Left cardiac atrium (tissue), 4 donors: ENCODE measurements at places on chromosomes 11 and 22. TPM values are rescaled to one million over a fixed set of nuclear protein-coding genes. Genes with fewer than 3 reads are reported as not detected.

Gene RASSF10
- 0.15 TPM for total RNA-seq

Gene ZBTB16
- 79.5 TPM for total RNA-seq

Gene CEP126
- total RNA-seq = 3.8 TPM

Gene GGTLC2
- total RNA-seq = not detected

Gene OR10A2
- total RNA-seq = not detected

Gene ALX4
- 0.03 TPM for total RNA-seq

Gene INCENP
- total RNA-seq = 16.7 TPM

Gene MPZL3
- 1.1 TPM for total RNA-seq

Gene TMEM223
- total RNA-seq = 17.6 TPM

Gene TEX12
- not detected for total RNA-seq

Gene MRGPRF
- 13.3 TPM for total RNA-seq

Gene ZP1
- not detected for total RNA-seq

Gene OR10G7
- not detected for total RNA-seq

Gene FXYD2
- total RNA-seq = 1.9 TPM

Gene CARNS1
- total RNA-seq = 11.9 TPM

Gene RPS6KB2
- 25.5 TPM for total RNA-seq

Gene ASRGL1
- total RNA-seq = 8.1 TPM

DNA sequence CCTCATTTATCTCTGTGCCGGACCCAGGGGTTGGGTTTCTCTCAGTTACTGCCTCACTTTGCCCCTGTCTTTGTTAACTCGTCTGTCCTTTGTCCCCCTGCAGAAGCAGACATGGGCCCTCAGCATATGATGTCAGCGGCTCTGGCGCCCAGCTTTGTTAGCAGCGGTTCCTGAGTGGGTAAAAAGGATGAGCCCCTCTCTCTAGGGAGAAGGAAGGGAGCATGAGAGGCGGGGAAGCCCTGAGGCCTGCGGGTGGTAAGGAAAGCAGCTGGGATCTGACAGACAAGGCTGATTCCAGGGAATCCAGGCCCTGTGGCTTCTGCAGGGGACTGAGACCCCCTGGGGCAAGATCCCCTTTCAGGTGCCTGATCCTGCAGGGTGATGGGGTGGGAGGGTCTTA is 51.7 kb downstream of the MCM5 start:
- DNase-seq = no peak

DNA sequence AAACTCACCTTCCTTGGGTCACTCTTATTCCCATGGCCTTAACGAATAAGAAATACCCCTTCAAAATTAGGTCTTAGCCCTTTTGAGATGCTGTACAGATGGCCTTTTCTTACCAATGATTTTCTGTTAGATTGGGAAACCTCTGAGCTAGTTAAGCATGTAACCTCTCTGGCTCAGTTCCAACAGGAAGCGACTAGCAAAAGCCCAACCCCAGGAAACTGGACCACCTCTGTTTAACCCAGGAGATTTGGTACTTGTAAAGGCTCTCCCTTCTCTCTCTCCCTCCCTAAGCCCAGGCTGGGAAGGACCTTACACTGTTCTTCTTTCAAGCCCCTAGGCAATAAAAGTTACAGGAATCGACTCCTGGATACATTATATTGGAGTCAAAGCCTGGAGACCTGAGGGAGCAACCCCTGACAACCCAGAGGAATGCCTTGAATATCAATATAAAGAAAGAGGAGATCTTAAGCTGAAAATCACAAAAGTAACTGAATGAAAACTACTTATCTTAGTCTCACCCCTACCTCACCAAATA is 11.7 kb downstream of the APIP start:
- no peak for DNase-seq

DNA sequence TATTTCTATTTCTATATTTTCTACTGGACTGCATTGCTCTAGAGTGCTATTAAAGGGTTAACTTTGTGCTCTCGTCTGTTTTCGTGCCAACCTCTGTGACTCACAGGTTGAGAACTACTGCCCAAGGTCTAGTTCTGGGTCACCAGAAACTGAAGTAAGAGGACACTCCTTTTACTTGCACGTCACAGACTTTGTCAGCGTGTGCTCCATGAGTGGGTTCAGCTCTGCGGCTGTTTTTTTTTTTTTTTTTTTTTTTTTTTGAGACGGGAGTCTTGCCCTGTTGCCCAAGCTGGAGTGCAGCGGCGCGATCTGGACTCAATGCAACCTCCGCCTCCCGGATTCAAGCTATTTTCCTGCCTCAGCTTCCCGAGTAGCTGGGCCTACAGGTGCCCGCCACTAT is 49.8 kb downstream of the CLMP start:
- DNase-seq = peak; percentile 44

DNA sequence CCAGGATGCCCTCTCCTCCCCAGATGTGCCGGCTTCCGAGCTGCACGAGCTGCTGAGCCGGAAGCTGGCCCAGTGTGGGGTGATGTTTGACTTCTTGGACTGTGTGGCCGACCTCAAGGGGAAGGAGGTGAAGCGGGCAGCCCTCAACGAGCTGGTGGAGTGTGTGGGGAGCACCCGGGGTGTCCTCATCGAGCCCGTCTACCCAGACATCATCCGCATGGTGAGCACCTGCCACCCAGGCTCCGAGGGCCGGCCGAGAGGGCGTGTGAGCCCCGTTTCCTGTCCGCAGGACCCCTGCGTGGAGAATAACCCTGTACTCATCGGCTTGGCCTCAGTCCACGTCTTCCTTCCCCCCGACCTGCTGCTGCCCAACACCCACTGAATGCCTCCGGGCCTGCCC is 2.2 kb downstream of the PPP2R5B start:
- no peak for DNase-seq

- no peak for DNase-seq
These were observed 12.7 kb downstream of the ACCS start for GRCh38 chr11:44078794-44079193.

DNA sequence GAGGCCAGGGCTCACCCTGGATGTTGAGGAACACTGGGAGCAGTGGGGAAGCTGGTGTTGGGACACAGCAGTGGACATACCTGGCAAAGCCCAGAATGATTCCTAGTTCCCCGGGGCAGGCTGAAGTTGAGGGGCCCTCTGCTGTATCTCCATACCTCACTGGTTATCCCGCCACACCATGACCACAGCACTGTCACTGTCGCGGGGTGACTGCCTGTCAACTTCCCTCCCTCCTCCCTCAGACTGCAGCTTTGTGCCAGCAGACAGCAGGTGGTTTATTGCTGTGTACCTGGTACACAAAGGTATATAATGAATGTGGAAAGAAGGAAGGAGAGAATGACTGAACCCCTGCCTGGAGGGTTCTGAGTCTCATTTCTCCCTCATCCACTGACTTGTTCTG is 318.7 kb downstream of the TMEM135 start:
- DNase-seq = no peak

GRCh38 chr11:110948112-110948511 is 235.9 kb upstream of the ARHGAP20 start:
- DNase-seq = no peak

DNA sequence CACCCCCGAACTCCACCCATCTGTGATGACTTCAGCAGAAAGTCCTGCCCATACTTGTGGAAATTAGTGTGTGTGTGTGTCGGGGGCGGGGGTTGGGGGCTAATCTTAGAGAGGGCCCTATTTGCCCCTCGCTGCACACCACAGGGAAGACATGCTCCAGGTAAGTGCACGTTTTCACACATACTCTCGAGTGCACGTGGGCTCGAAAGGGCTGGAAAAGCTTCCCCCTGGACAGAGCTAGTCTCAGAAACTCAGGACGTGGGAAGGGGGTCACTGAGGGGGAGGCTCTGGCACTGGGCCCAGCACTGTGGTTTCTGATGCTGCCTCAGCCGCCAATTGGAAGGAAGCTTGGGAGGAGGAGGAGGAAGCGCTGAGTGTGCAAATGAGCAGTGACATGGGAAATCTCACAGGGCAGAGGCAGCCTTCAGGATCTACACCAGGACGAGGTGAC is 40.7 kb upstream of the CD82 start:
- no peak for DNase-seq

- no peak for DNase-seq
These were observed 93.2 kb upstream of the PRR5 start for GRCh38 chr22:44608597-44609399.

DNA sequence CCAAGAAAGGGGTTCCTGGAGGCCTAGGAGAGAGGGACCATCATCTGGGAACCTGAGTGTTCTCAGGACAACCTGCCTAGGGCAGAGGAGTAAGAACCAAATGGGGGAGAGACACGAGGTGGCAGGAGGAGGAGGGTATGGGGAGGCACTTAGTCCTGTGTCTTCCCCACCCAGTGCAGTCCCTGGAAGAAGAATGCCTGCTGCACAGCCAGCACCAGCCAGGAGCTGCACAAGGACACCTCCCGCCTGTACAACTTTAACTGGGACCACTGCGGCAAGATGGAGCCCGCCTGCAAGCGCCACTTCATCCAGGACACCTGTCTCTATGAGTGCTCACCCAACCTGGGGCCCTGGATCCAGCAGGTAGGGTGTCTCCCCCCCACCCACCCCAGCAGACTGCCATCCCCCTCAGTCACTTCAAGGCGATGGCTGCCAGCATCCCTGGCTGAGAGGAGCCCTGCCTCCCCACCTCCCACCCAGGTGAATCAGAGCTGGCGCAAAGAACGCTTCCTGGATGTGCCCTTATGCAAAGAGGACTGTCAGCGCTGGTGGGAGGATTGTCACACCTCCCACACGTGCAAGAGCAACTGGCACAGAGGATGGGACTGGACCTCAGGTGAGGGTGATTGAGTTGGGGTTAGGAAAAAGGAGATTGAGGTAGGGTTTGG is 3.7 kb upstream of the INPPL1 start:
- DNase-seq = peak; percentile 17

DNA sequence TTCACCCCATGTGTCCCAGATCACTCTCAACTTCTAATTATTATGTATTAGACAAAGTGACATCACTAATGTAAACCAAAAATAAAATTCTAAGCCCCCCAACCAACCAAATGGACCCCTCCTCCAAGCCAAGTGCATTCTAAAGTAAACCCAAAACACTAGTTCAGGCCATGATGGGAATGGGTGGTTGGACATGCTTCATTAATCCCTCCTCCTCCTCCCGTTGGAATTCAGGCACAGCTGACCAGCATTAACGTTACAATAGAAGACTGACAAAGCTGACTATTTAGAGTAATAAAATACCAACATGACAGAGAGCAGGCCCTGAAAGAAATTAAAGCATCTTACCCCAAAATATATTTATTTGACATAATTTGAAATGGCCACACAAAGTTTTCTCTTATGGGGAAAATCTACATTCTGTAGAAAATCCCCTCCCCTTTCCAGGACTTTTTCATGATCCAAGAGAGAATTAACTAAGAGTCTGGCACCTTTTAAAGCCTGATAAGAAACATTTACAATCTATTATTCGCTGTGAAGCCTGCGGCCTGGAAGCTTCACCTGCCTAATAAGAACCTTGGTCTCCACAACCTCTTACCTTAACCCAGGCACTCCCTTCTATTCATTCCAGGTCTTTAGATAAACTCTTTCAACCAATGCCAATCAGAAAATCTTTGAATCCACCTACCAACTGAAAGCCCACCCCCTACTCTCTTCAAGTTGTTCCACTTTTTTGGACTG is 948.5 kb upstream of the CCDC90B start:
- no peak for DNase-seq

DNA sequence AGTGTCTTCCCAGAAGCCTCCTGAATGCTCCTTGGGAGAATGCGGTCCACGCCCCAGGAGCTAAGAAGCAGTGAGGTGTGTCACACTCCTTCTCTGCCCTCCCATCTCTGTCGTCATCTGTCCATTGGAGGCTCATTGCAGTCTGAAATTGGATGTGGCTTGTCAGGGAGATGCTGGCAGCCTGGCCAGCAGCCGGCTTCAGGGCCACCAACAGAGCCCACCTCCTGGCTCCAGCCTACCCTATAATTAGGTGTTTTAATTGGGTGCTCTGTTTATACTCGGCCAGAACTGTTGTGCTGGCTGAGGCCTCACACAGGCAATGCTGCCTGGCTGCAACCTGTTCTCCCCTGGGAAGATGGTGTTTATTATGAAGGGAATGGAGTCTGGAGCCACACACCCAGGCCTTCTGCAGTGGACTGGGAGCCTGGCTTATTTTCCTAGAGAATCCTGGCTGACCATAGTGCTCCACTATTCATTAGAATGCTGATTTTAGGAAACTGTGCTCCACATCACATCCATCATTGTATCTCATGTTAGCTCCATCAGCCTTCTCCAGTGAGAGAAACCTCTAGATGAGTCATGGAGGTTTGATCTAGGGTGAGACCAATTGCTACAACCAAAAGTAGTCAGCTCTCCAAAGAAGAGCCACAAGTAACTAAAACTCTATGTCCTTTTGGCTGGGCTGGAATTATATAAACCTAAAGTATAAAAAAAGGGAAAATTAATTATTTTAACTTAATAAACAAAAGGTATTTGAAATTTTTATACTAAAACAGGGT is 86.8 kb upstream of the CRTAM start:
- no peak for DNase-seq

GRCh38 chr11:94854770-94855633 is 86.8 kb downstream of the AMOTL1 start:
- no peak for DNase-seq

DNA sequence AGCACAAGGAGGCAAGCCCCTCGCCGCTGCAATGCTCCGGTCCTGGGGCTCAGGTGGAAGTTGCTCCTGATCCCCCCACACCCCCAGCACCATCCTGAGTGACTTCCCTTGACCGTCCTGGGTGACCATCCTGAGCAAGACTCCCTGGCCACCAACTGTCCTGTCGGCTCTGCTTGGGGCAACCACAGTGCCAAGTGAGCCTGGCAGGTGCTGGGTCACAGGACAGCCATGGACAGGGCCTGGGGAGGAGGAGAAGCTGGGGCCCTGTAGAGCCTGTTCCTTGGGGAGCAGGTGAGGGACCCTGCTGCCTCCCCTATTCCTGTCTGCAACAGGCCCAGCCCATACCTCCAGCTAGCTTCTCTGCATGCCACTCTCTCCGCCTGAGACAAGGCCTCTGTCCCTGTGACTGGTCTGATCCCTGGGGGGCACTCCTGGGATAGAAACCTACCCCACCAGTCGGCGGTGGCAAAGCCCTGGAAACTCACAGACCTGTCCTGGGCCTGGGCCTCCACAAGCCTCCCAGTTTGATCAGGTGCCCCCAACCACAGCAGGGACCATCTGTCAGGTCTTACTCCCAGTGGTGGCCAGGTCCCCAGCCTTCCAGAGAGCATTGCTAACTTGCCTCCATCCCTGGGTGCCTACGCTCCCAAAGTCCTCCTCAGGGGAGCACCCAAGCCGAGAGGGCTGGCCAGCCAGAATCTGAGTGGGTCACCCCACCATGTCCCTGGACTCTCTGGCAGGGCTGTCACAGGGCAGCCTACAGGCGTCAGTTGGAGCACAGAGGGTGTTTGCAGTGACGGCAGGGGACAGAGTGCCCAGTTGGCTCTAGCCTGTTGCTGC is 68.7 kb upstream of the WNT7B start:
- DNase-seq = peak; percentile 55

DNA sequence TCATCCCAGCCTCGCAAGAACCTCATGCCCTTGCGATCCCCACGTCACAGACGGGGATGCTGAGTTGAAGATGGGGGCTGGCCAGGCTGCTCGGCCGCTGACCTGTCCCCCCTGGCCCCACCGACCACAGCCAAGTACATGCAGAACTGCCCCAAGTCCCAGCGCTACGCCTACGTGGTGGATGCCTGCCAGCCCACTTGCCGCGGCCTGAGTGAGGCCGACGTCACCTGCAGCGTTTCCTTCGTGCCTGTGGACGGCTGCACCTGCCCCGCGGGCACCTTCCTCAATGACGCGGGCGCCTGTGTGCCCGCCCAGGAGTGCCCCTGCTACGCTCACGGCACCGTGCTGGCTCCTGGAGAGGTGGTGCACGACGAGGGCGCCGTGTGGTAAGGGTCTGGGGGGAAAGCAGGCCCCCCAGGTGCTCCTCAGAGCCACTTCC is 10.0 kb downstream of the MUC5B start:
- DNase-seq = peak; percentile 18
